ELF-1 (cell line): ENCODE measurements at places on chromosomes 7 and 10.

GRCh38 chr10:100824886-100825285 is 79.5 kb downstream of the PAX2 start:
- DNase-seq: no peak

DNA sequence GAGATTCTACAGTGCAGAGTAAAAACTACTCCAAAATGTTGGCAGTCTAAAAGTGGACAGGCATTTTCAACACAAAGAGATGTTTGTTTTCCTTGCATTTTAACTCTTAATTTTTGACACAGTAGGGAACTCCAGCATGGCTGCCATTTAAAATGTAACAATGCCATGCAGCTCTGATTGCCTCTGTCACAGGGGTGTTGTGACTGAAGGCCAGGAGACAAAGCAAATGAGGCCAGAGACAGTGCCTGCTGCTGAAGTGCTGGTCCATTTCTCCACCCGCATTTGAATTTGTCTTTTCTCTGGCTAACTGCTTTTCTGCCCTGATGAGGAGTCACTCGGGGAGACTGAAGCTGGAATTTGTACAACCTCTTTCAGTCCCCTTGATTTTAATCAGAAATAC is 710.6 kb upstream of the GALNT17 start:
- peak; percentile 14 for DNase-seq

DNA sequence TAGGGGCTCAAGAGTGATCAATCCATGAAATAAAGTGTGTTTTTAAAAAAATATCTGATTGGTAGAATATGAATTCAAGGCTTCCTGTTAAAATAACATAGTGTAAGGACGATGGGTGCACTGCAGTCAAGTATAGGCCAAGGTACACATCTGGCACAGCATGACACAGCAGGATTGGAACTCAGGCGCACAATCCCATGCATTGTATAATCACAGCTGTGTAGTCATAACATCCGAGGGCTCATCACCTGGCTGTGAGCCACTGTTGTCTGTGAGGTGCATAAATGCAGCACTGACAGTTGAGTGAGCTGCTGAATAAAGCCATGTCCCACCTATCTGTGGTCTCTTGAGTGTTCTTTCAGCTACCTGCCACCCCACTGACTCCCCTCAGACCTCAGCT is 142.3 kb upstream of the HPS1 start:
- DNase-seq: no peak

GRCh38 chr7:112414855-112415490 is 35.3 kb upstream of the IFRD1 start:
- DNase-seq: no peak

GRCh38 chr7:157526913-157527634 is 190.3 kb downstream of the DNAJB6 start:
- no peak for DNase-seq

DNA sequence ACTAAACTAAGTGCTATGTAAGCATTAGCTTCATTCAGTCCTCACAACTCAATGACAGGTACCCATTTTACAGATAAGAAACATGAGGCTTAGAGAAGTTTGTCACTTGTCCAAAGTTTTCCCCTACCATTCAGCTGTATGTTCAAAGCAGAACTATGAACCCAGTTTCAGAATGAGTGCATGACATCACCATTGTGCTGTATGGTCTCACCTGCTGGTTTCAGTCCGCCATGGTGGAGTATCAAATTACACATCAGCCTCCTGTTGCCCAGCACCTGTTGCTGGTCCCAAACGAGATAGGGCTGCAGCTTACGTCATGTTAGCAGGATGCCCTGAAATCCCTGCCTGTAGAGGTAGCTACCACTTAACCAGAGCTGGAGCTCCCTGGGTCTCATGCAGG is 95.0 kb downstream of the DYNC1I1 start:
- DNase-seq: no peak

DNA sequence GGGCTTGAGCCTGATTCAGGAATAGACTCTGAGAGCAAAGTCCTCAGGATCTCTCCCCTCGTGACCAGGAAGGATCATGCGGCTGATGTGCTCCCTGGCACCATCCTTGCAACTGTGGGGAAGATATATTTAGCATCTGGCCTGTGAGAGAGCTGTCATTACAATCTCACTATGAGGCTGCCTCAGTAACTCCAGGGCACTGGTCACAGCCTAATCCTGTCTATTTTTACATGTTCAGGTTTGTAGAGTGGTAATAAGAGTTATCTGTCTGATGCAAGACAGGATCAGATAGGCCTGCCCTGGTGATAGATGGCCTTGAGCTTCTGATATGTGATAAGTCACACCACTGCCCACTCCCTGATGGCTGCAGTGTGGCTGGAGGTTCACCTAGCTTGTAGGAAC is 50.7 kb downstream of the PPP1R3C start:
- DNase-seq: no peak

DNA sequence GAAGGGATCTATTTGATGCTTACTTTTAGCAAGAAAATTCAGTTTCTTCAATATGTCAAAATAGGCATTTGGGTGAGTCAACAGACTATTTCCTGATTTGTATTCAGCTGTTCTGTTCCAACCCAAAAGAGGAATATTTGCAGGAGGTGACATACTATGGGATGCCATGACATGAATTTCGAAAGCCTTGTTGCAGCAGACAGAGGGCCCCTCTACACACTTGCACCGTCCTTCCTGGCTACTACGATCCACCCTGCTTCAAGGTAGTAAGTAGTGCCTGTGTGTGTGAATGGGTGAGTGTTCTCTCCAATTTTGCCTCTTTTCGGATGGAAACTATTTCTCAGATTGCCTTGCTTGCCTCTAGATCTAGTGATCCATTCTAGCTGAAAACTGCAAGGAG is 413.0 kb upstream of the ADARB2 start:
- no peak for DNase-seq

GRCh38 chr7:121752706-121753105 is 120.3 kb upstream of the PTPRZ1 start:
- peak; percentile 2 for DNase-seq
